ENCODE measurements at places on chromosomes 16 and 17. TPM values are rescaled to one million over a fixed set of nuclear protein-coding genes. Genes with fewer than 3 reads are reported as not detected.

DNA sequence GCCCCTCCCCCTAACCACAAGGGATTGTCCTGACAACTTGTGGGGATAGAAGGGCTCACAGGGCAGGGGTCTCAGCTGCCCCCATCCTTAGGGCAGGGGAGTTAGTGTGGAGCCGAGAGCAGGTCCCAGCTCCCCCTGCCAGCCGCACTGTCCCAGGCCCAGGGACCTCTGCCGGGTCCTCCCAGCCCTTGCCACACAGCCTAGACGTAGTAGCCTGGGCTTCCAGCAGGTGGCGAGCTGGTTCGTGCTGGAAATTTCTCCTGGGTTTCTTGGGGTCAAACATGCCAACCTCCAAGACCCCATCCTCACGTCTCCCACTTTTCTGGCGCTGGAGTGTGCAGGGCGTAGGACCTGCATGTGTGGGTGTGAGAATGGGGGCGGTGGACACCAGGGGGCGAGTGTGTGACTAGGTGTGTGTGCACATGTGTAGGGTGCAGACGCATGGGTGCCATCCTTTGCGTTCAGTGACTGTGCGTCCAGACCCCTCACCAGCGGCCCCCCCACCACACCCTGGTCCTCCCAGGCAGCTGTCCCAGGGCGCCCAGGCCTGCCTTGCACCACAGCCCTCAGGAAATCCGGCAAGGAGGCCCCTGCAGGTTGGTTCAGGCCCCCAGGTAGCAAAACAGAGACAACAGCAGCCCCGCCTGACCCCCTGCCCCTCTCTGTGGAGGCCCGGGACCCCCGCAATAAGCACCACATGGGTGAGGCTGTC lies 29.5 kb downstream of the SBK1 start:
- no peaks in the 10 kb centered on the region for H3K27me3 ChIP-seq
- no peak overlapping the region for H3K4me3 ChIP-seq
- no peak overlapping the region for H3K27ac ChIP-seq
- DNase-seq = peak; percentile 51
- H3K4me1 ChIP-seq = peaks cover 5% of the 10 kb centered on the region

- H3K4me3 ChIP-seq = no peak overlapping the region
- peaks cover 9% of the 10 kb centered on the region for H3K4me1 ChIP-seq
- no peak for DNase-seq
- peaks cover 23% of the 10 kb centered on the region for H3K36me3 ChIP-seq
- peak overlapping the region; percentile 66 for H3K27ac ChIP-seq
These were observed 84.3 kb downstream of the CYTH1 start for GRCh38 chr17:78697554-78698343.

- peaks cover 4% of the 10 kb centered on the region for H3K4me1 ChIP-seq
- H3K4me3 ChIP-seq = no peak overlapping the region
- no peaks in the 10 kb centered on the region for H3K27me3 ChIP-seq
- H3K27ac ChIP-seq = no peak overlapping the region
- H3K36me3 ChIP-seq = peaks cover 15% of the 10 kb centered on the region
- no peak for DNase-seq
These were observed 117.7 kb downstream of the ABCC1 start for GRCh38 chr16:16067127-16067526.

GRCh38 chr17:38676706-38677504 lies 2.1 kb upstream of the EPOP start:
- peaks cover 31% of the 10 kb centered on the region for H3K4me1 ChIP-seq
- H3K36me3 ChIP-seq = peaks cover 13% of the 10 kb centered on the region
- H3K27me3 ChIP-seq = peaks cover 10% of the 10 kb centered on the region
- peak; percentile 81 for DNase-seq

GRCh38 chr16:86050591-86051367 lies 151.8 kb downstream of the IRF8 start:
- H3K4me3 ChIP-seq = no peak overlapping the region
- no peak for DNase-seq
- H3K27me3 ChIP-seq = peaks cover 33% of the 10 kb centered on the region
- peaks cover 6% of the 10 kb centered on the region for H3K4me1 ChIP-seq
- no peak overlapping the region for H3K27ac ChIP-seq

DNA sequence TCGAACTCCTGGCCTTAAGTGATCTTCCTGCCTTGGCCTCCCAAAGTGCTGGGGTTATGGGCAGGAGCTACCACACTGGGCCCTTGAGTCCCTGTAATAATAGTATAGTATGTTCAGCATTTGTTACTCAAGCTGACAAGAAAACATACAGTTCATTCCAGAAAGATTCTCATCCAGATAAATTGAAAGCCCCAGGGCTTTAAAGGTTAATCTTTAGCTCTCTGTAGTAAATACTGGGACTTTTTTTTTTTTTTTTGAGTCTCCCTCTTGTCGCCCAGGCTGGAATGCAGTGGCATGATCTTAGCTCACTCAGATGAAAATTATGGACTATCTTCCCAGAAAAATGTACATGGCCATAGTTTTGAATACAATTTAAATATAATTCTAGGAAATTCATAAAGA lies 11.0 kb downstream of the BRCA1 start:
- no peak for DNase-seq
- H3K27me3 ChIP-seq = no peaks in the 10 kb centered on the region
- H3K27ac ChIP-seq = no peak overlapping the region
- peaks cover 35% of the 10 kb centered on the region for H3K36me3 ChIP-seq
- no peaks in the 10 kb centered on the region for H3K4me1 ChIP-seq

Gene SLC16A6
- 6.0 TPM for total RNA-seq

DNA sequence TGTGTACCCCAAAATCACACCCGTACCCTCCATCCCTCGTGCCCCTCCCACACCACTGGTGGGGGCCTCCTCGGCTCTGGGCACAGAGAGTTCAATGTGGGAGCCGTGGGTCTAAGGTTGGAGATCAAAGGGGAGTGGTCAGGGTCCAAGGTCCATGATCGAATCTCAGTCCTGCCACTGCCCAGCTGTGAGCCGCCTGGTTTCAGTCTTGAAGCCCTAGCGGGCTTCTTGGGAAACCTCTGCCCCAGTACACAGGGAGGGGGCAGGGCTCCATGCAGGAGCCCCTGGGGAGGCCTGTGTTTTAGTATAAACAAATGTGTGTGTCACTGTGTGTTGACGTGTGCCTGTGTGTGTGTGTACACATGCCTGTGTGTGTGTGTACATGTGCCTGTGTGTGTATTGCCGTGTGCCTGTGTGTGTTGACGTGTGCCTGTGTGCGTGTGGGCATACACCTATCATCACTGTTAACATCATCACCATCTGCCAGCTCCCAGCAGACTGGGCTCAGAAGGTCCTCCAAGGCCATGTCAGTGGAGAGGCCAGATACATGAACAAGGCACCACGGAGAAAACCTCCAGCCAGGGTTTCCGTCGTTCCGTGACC lies 26.5 kb upstream of the ZNF469 start:
- no peak overlapping the region for H3K27ac ChIP-seq
- no peaks in the 10 kb centered on the region for H3K4me1 ChIP-seq
- H3K36me3 ChIP-seq = no peaks in the 10 kb centered on the region
- H3K27me3 ChIP-seq = peaks cover 5% of the 10 kb centered on the region

DNA sequence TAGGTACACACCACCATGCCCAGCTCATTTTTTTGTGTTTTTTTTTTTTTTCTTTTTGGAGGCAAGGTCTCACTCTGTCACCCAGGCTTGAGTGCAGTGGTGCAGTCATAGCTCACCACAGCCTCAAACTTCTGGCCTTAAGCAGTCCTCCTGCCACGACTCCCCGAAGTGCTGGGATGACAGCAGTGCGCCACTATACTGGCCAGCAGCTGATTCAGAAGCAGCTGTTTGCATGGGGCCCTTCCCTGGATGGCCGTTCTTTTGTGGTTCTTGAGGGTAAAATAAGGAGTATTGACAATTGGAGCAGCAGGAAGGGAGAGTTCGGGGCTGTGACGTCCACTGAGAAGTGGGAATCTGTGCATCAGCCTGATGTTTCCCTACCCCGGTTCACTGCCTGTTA lies 41.6 kb downstream of the KIAA0513 start:
- H3K27me3 ChIP-seq = no peaks in the 10 kb centered on the region
- H3K27ac ChIP-seq = no peak overlapping the region
- no peaks in the 10 kb centered on the region for H3K36me3 ChIP-seq
- no peak overlapping the region for H3K4me3 ChIP-seq

Gene MED9
- 15.0 TPM for total RNA-seq

Gene TMEM92
- not detected for total RNA-seq

DNA sequence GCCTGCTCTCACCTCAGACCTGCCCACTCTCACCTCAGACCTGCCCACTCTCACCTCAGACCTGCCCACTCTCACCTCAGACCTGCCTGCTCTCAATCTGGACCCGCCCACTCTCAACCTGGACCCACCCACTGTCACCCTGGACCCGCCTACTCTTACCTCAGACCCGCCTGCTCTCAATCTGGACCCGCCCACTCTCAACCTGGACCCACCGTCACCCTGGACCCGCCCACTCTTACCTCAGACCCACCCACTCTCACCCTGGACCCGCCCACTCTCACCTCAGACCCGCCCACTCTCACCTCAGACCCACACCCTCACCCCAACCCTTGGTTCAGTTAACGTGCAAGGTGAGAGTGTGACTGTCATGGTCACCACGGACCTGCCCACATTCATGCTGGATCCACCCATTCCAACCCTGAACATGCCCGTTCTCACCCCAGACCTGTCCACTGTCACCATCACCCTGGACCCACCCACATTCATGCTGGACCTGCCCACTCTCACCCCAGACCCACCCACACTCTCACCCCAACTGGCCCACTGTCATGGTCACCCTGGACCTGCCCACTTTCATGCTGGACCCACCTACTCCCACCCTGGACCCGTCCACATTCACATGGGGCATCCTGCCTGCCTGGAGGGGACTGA lies 31.2 kb upstream of the ENPP7 start:
- H3K4me1 ChIP-seq = peaks cover 10% of the 10 kb centered on the region
- H3K27ac ChIP-seq = no peak overlapping the region
- peaks cover 38% of the 10 kb centered on the region for H3K27me3 ChIP-seq
- no peak for DNase-seq

- H3K36me3 ChIP-seq = peaks cover 5% of the 10 kb centered on the region
- H3K4me3 ChIP-seq = no peak overlapping the region
- peaks cover 18% of the 10 kb centered on the region for H3K4me1 ChIP-seq
These were observed 341.0 kb downstream of the CPPED1 start for GRCh38 chr16:12462426-12463280.

- DNase-seq = no peak
- H3K27ac ChIP-seq = no peak overlapping the region
- no peaks in the 10 kb centered on the region for H3K36me3 ChIP-seq
- peaks cover 11% of the 10 kb centered on the region for H3K27me3 ChIP-seq
- no peaks in the 10 kb centered on the region for H3K4me1 ChIP-seq
These were observed 300.1 kb upstream of the CDH5 start for GRCh38 chr16:66066404-66066803.

GRCh38 chr17:43665084-43665936 lies 3.6 kb upstream of the MEOX1 start:
- H3K36me3 ChIP-seq = no peaks in the 10 kb centered on the region
- peaks cover 22% of the 10 kb centered on the region for H3K4me1 ChIP-seq
- H3K27me3 ChIP-seq = peaks cover 14% of the 10 kb centered on the region
- H3K27ac ChIP-seq = no peak overlapping the region

DNA sequence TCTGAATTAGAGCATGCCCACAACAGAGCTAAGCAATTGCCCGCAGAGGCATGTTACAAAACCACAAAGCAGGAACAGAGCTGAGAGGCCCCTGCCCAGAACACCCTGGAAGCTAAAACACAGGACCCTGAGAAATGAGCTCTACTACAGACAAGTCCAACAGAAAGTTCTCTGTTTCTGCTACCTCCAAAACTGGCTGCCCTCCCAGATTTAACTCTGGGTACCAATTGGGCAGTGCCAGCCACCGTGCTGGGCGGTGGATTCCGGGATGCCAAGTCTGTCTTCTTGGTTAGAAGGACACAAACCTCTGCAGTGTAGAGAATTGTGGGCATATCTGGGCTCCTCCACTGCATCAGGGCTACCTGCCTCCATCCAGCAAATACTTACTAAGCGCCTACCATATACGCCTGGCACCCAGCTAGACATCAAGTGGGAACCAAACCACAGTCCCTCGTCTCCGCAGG lies 1.0 kb downstream of the CMTM4 start:
- H3K4me1 ChIP-seq = peaks cover 19% of the 10 kb centered on the region
- H3K36me3 ChIP-seq = peaks cover 1% of the 10 kb centered on the region
- H3K27ac ChIP-seq = no peak overlapping the region
- H3K27me3 ChIP-seq = peaks cover 37% of the 10 kb centered on the region

- no peak overlapping the region for H3K27ac ChIP-seq
- DNase-seq = no peak
- no peaks in the 10 kb centered on the region for H3K27me3 ChIP-seq
- no peaks in the 10 kb centered on the region for H3K4me1 ChIP-seq
These were observed 234.7 kb downstream of the KATNIP start for GRCh38 chr16:27784351-27785306.

Gene TNFRSF13B
- total RNA-seq = 0.52 TPM

Gene TEX2
- total RNA-seq = 19.8 TPM

Gene CRYBA1
- total RNA-seq = not detected

- H3K4me3 ChIP-seq = no peak overlapping the region
- H3K27ac ChIP-seq = no peak overlapping the region
- H3K27me3 ChIP-seq = no peaks in the 10 kb centered on the region
- DNase-seq = no peak
These were observed 30.3 kb downstream of the ALDH3A2 start for GRCh38 chr17:19678581-19679453.

DNA sequence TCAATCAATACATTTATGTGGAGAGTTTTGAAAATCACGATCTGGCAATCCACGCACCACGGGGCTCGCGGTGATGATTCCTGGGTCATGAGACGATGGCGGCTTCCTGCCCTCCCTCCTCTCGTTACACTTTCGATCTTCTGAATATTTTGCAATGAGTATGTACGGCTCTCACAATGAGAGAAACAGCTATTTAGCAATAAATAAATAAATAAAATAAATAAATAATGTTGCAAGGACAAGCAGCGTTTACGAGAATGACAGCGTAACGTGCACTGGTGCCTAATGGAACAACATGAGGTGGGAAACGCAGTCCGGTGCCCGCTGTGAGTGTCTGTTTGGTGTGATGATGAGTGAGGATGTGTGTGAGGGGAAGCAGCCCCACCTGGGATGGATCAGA lies 46.7 kb upstream of the JPH3 start:
- H3K27ac ChIP-seq = no peak overlapping the region
- H3K27me3 ChIP-seq = peaks cover 14% of the 10 kb centered on the region
- no peak for DNase-seq
- H3K4me3 ChIP-seq = no peak overlapping the region
- H3K36me3 ChIP-seq = no peaks in the 10 kb centered on the region
- H3K4me1 ChIP-seq = no peaks in the 10 kb centered on the region

DNA sequence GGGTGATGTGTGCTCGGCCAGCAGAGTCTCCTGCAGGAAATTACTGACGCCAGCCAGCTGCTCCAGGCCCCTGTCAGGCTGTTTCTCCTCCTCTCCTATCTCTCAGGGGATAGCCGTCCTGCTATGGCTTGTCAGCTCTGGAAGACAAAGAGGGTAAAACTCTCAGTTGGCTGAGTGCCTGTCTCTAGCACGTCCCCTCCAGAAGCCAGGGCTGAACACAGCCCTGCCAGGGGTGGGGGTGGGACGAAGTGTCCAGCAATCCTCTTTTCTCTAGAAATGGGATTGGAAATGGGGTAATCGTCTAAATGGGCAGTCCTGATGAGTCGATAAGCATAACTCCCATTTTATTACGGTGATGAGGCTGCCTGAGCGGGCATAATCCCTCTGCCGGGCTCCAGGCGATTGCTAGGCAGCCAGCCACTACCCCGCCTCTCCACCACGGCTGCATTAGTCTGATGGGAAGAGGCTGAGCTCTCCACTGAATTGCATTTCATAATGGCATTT lies 89.1 kb upstream of the GNAO1 start:
- H3K27ac ChIP-seq = no peak overlapping the region
- no peak for DNase-seq
- H3K27me3 ChIP-seq = peaks cover 7% of the 10 kb centered on the region
- H3K4me1 ChIP-seq = no peaks in the 10 kb centered on the region
- H3K4me3 ChIP-seq = no peak overlapping the region
- no peaks in the 10 kb centered on the region for H3K36me3 ChIP-seq
